ENCODE measurements at places on chromosomes 16 and 17.

- no peak for DNase-seq
Observed at GRCh38 chr16:27852681-27853080, 210.8 kb downstream of the GSG1L start.

GRCh38 chr16:66524601-66525164 is 25.2 kb downstream of the TK2 start:
- no peak for DNase-seq

DNA sequence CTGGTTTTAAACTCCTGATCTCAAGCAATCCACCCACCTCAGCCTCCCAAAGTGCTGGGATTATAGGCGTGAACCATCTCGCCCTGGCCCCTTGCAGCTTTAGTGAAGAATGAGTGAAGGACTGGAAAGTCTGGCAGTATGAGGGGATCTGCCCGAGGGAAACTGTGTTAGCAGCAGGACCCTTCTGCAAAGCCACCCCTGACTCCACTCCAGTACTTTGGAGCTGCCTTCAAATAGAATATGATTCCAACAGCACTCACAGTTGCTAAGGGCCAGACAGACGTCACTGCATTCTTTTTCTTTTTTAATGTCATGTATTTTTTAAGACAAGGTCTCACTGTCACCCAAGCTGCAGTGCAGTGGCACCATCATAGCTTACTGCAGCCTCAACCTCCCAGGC is 52.3 kb downstream of the KPNA2 start:
- no peak for DNase-seq

DNA sequence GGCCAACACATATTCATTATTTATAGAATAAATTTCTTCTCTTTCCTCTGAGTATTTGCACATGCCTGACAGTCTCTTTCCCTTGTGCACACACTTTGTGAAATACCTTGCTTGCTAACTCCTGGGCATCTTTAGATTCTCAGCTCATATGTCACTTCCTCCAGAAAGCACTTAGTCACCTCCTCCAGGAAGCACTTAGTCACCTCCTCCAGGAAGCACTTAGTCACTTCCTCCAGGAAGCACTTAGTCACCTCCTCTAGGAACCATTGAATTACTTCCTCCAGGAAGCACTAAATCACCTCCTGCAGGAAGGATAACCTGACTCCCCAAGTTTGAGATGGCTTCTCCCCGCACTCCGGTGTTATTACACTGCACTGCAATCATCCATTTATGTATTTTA is 462.5 kb upstream of the EEF2KMT start:
- DNase-seq: no peak

- DNase-seq: peak; percentile 35
Observed at GRCh38 chr17:4566785-4567184, 6.4 kb upstream of the GGT6 start.

DNA sequence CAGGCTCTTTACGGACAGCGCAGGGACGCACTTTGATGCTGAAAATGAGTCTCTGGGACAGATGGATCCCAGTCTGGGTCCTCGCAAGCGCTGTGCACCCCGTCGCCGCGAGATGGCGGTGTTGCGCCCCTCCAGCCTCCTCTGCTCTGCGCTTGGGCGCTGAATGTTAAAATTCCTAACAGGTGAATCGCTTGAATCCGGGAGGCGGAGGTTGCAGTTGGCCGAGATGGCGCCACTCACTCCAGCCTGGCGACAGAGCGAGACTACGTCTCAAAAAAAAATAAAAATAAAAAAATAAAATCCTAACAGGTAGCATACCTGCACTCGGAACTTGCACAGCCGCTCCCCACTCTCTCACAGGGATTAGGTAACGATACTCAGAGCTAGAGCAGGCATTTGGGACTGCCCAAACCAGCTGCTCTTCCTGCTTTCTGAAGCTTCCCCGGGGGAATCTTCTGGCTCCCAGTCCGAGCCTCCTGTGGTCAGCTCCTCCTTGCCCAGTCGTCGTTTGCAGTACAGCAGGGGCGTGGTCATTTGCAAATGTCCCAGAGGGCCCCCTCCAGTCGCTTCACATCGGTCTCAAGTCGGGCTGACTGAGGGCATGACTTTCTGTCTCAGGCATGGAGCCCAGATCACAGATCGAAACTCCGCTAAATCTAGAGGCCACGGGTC is 26.2 kb upstream of the OSGIN1 start:
- peak; percentile 66 for DNase-seq

DNA sequence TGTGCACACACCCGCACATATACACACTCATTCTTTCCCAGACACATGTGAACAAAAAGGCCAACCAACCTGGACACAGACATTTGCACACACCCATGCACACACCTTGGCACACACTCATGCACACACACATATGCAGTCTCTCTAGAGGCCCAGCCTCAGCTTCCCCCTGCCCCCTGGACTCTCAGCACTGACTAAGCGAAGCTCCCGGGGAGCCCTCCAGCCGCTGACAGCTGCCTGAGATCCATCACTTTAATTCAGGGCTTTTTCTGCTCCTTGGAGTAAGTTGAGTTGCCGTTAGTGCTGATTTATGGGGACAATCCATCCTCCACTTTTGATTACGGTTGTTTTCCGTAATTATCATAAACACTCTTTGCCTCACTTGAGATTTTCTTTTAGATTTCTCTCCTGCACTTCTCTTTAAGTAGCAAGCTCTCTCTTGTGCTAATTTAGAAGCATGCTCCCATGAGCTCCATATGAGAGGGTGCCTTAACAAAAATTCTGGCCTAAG is 158.6 kb upstream of the CDC42EP4 start:
- DNase-seq: no peak

GRCh38 chr17:41792845-41793783 is 6.6 kb upstream of the JUP start:
- no peak for DNase-seq

GRCh38 chr16:3165111-3165822 is 22.7 kb upstream of the OR1F1 start:
- no peak for DNase-seq

GRCh38 chr16:61150351-61150750 is 885.9 kb downstream of the CDH8 start:
- DNase-seq: no peak

GRCh38 chr16:20938426-20938825 is 37.9 kb downstream of the LYRM1 start:
- DNase-seq: no peak

DNA sequence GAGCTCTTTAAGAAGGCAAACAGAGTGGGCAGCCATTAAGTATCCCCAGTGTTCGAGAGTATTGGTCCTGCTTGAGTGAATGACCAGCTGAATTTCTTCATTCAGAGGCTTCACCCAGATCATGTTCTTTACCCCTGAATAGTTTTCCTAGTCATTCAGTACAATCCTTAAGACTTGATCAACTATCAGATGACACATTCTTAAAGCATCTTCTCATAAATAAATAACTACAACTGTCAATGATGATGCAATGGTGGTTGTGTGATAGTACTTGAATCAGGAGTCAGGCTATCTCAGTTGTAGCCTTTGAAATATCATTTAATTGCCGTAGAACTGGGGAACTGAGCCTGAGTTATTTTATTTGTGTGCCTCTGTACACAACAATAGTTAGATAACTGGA is 416.8 kb upstream of the CCL2 start:
- DNase-seq: no peak

DNA sequence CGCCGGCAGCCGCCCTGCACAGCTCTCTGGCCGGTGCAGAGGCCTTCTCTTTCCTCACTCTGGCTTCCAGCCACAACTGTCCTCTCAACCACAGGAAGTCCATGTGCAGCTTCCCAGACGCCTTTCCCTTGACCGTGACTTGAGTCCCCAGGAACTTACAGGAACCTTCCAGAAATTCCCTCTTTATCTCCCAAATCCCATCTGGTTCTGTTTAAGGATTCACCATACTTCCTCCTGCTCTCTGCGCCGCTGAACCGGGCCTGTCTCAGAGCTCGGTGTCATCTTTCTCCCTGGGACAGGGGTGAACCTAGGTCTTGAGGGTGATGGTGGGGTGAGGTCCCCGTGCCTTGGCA is 65.2 kb upstream of the ZNF469 start:
- DNase-seq: no peak

GRCh38 chr17:45873728-45874127 is 20.6 kb upstream of the MAPT start:
- no peak for DNase-seq

DNA sequence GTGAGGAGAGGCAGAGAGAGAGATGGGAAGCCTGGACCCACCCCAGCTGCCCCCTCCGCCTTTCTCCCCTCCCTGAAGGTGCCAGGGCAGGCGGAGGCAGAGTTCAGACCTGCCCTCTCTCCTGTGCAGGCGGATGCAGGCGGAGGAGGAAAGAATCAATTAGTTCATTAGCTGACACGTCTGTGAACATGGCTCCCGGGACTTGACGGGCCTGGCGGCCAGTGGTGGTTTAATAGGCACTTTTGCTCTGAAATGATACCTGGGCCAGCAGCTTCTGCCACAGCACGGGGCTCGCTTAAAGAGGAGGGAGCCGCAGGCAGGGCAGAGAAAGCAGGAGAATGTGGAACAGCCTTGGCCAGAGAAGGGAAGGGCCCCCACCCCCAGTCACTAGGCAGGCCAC is 98.1 kb downstream of the SDK2 start:
- no peak for DNase-seq

DNA sequence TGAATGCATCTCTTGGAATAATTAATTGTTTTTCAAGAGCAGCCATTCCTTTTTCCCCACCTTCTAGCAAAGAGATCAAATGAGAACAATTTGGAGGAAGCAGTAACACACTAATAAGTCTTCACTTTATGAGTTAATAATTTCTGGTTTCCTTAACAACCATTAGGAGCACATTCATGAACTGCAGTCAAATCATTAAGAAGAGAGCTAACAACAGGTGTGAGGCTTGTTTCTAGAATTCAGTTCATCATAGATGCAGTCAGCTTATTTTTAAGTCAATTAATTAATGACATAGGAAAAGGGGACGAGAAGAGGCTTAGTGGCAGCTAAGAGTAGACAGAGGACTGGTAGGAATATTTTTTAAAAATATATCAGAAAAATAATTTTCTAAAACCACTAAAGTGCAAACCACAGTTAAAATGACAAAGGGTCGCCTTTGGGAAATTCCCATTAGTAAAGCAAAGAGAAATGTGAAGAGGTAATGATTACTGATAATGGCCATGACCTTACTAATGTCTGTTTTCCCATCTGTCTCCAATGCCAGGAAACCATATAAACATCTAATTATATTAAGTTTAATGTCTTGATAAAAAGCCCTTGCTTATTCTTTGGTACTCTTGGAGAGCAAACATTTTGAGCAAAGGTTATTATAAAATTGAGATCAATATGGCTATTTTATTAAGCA is 184.2 kb downstream of the KCNJ2 start:
- no peak for DNase-seq

DNA sequence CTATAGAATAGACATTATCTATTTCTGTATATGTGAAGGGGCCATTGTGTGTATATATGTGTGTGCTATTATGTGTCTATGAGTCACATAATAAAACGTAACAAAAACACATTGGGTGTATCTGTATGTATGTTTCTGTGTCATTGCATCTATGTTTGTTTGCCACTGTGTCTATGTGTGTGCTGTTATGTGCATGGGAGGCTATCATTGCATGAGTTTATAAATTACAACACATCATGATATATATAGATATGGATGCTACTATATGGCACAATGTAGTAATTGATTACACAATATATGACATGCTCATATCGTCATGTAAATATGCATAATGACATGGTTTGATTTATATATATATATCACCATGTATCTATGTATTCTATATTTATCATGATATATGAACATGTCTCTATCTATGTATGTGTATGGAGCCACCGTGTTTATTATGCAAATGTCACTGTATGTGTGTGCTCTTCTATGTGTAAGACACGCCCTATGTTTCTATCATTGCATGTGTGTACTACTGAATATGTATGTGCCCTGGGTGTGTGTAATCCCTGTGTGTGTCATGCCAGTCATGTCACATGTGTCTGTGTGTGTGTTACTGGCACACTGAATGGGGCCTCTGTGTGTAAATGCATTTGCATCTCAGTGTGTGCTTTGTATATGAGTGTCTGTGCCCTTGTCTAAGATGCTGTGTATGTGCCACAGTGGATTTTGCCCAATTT is 1.4 kb upstream of the TSPOAP1 start:
- no peak for DNase-seq

GRCh38 chr16:49924078-49924477 is 68.2 kb upstream of the ZNF423 start:
- no peak for DNase-seq

GRCh38 chr17:39527220-39527813 is 66.0 kb downstream of the CDK12 start:
- DNase-seq: no peak

DNA sequence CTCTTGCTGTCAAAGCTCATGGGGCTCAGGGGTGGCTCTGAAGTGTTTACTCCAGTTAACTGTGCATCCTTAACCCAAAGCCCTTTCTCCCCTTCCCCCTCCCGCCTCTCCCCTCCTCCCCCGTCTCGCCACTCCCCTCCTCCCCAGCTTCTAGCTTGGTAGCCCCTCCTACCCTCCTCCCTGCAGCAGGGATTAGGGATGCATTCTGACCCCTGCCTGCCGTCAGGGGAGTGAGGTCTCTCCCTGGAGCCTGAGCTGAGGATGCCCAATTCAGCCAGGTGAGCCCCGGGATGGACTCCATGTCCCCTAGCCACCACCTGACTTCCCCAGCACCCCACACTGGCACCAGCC is 1.6 kb downstream of the HS3ST6 start:
- DNase-seq: no peak

GRCh38 chr17:28193241-28193640 is 125.8 kb upstream of the TMEM97 start:
- DNase-seq: no peak

DNA sequence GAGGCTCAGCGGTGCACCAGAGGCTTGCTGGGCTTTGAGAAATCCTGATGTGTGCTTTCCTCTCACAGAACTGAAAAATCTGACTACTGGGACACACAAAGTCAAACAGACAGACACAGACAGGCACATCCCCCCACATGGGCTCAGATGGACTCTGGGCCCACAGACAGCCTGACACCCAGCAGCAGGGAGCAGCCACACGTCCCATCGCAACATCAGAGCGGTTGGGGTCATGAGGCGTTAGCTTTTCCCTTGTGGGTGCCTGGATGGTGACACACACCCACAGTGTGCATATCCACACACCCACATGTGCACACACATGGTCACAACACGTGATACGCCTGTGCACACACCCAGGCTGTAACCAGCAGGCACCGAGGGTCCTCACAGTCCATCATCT is 6.3 kb downstream of the SPNS3 start:
- DNase-seq: no peak

DNA sequence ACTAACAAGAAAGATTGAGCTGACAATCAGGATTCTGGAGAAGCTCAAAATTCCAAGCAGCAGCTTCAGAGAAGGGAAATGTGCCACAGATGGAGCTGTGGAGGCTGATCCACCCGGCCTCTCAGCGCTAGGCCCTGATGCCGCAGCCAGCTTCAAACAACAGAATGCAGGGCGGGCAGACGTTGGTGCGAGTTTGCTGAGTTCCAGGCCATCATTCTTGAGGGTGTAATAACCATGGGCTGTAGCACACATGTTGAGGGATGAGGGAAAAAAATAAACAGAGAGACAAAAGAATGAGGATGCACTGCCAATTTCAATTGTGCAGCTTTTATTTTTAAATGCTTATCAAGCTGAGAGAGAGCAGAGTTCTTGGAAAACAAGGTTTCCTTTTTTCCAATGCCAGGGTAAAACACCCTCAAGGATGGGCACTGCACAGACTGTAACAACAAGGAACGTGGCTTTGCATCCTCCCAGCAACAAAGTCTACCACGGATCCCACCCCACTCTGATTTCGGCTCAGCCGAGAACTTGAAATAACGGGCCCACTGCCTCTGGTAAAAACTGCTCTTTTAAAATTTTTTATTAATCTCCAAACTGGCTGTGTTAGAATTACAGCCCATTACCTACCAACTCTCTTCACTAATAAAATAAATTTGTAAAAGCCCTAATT is 90.2 kb downstream of the SMG6 start:
- no peak for DNase-seq

- DNase-seq: no peak
Observed at GRCh38 chr17:80569924-80570323, 25.3 kb downstream of the RPTOR start.
